ENCODE measurements at places on chromosomes 3 and 15. TPM values are rescaled to one million over a fixed set of nuclear protein-coding genes. Genes with fewer than 3 reads are reported as not detected.

The ECE2 gene
- not detected for total RNA-seq

The TM4SF18 gene
- not detected for total RNA-seq

DNA sequence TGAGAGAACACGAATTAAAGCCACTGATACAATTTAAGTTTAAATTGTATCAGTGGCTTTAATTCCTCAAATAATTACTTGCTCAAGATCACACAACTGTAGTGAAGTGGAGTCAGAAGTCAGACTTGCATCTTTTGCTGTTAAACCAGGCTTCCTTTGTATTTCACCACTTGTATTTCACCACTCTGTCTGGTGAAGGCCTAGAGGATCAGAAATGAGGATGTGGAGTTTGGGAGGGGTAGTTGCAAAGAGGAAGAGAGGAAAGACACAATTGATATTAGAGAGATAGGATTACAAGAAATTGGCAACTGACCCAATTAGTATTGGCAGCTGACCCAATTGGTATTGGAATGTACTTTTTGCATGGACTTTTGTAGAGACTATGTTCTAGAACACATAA lies 288.1 kb upstream of the GPR149 start:
- DNase-seq = no peak

DNA sequence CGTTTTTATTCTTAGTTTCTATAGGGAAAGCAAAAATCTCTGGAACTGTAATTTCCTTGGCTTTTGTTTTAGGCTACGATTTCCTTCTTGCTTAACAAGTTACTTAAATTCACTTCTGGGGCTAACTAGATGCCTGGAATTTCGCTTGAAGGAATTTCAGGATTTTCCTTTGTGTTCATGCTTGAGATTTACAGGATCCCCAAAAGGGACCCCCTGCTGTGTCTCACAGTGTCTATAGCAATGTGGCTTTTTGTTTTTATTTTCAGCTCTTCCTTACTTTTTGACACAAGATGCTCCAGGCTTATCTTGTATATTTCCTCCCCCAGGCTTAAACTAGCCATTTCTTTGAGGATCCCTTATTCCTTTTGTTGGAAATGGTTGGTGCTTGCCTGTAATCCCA lies 95.5 kb upstream of the DPPA4 start:
- no peak for DNase-seq

DNA sequence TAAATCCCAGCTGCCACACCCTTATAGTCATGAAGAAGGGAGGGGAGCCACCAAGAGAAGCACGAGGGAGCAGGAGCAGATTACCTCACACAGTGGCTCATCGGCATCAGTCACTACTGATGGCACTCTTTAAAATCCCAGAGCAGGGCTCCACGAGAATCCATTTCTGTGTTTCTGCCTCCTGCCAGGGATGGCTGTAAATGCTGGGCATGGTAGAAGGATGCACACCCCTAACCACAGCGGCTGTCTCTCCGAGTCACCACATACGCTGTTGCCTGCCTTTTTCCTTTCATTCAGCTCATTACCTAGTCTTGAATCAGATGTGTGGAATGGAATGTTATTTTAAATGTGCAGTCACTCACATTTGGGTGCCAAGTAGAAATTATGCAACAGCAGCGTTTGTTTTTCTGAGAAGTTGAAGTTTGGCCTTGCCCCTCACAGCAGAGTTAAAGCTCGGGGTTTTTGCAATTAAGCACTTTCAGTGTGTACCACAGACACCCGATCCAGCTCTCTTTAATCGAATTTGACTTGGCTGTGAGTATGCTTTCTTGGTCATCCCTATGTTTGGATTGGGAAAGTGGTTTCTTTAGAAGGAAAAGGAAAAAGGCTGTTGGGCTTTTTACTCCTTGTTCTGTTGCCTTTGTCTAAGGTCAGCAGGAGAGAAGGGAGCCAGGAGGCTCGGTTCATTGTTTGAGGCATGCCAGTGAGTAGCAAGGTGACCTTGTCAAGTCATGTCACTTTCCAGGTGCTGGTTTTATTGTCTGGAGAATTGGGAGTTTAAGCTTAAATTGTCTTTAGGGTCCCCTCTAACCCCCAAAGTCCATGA lies 284.2 kb upstream of the TPM1 start:
- DNase-seq = no peak

GRCh38 chr3:131898346-131898745 lies 136.5 kb downstream of the CPNE4 start:
- DNase-seq = no peak

Measured in CD4-positive, alpha-beta memory T cell (primary cell).